Kidney capillary endothelial cell (primary cell): ENCODE measurements at places on chromosomes 16 and 17.

DNA sequence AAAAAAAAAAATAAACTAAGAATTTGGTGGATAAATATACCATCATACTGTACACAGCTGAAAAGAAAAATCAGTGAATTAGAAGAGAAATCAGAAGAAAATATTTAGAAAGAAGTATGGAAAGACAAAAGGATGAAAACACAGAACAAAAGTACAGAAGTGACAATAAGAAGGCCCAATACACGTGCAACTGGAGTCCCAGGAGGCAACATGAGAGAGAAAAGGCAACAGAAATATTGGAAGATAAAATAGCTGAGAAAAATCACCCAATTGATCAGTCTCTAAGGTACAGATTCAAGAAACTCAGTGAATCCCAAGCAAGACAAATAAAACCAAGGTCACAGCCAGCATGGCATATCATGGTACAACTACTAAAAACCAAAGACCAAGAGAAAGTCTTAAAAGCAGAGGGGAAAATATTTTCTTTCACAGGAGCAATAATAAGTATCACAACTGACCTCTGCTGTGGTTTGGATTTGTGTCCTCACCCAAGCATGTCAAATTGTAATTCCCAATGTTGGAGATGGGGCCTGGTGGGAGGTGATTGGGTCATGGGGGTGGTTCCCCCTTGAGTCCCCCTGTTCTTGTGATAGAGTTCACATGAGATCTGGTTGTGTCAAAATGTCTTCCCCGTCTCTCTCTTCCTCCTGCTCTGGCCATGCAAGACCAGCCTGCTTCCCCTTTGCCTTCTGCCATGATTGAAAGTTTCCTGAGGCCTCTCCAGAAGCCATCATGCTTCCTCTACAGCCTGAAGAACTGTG is 20.2 kb upstream of the ENGASE start:
- no peak for DNase-seq

- no peak for DNase-seq
Measured at GRCh38 chr17:68961214-68961882, 6.2 kb upstream of the ABCA8 start.

GRCh38 chr17:63445571-63445953 is 544 bp downstream of the CYB561 start:
- no peak for DNase-seq

DNA sequence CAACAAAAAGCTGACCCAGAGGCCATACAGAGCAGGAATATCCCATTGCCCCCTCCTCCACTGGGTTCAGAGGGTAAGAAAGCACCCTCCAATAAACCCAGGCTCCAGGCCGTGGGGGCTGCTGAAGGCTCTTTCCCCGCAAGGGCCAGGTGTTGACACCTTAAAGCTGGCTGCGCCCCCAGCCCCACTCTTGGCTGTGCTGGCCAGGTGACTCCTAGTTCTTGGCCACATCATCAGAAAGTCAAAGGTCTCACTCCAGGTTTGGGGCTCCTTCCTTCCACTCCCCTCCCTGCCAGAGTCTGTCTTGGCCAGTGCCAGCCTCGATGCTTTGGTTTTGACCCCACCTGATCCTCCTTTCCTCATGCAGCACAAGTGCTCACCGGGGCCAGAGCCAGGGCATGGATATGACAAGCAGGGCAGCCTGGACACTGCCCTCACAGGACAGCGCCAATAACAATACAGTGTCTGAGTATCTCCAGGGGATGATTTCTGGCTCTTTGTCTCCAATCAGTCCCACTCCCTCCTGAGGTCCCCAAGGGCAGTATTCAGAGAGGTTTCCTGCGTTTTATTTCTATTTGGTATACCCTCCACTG is 8.2 kb downstream of the SLC46A1 start:
- DNase-seq: no peak

DNA sequence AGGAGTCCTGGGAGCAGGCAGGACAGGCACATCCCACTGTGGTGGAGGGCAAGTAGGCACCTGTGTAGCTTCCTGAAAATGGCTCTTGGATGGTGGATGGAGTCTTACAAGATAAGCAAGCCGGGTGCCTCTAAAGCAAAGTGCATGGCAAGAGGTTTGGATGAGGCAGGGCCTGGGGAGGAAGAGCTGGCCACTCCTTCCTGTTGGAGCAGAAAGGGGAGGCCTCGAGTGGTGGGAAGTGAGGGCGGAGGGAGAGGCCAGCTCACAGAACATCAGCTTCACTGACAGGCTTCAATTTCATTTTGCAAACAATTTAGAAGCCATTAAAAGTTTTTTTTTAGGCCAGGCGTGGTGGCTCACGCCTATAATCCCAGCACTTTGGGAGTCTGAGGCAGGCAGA is 31.0 kb downstream of the CD300A start:
- no peak for DNase-seq

GRCh38 chr17:27523712-27524111 is 67.5 kb downstream of the KSR1 start:
- DNase-seq: no peak

- DNase-seq: no peak
Measured at GRCh38 chr16:82808036-82808435, 181.3 kb downstream of the CDH13 start.

- no peak for DNase-seq
Measured at GRCh38 chr17:77709594-77709993, 248.9 kb upstream of the TNRC6C start.

GRCh38 chr16:27500801-27501200 is 48.9 kb downstream of the GTF3C1 start:
- no peak for DNase-seq

DNA sequence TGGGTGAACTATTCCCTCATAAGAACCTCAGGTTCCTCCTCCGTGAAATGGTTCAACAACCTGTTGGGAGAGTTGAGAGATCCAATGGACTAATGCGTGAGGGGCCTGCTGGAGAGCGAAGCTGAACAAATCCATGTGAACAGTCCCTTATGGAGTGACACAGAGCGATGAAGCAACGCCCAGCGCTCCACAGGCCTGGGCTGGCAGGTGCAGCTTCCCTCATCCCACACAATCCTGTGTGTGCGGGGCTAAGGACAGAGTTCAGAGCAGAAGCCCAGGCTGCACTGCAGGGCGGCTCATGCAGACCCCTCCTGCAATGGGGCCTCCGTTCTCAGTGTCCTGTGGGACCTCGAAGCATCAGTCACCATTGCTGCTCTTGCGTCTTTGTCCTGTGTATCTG is 90.4 kb downstream of the KCNJ12 start:
- DNase-seq: no peak

DNA sequence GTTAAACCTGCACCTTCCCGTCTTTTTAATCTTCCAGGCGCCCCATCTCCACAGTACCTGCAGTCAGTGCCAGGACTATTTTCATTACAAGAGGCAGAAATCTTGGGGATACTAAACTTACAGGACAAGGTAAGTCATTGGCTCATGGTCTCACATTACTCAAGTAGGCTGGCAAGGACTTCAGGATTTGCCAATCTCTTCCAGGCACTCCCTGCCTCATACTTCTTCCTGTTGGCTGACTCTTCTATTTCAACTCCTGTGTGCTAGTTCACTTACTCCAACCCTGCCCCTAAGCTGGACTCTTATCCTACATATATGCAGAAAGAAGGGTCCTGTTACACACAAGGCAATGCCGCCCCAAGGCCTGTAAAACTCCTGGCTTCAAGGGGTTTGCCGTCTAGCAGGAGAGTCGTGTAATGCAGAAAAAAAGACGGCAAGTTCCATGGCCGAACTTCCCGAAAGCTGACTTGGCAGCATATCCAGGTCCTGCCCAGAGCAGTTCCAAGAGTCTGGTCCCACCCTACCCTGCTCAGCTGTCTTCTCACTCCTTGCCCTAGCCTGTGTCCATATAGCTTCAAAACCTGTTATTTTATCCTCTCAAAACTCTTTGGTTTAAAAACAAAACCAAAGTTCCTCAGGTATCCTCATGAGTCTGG is 14.8 kb downstream of the ERN1 start:
- no peak for DNase-seq

GRCh38 chr17:79407385-79407784 is 203.5 kb downstream of the RBFOX3 start:
- no peak for DNase-seq

DNA sequence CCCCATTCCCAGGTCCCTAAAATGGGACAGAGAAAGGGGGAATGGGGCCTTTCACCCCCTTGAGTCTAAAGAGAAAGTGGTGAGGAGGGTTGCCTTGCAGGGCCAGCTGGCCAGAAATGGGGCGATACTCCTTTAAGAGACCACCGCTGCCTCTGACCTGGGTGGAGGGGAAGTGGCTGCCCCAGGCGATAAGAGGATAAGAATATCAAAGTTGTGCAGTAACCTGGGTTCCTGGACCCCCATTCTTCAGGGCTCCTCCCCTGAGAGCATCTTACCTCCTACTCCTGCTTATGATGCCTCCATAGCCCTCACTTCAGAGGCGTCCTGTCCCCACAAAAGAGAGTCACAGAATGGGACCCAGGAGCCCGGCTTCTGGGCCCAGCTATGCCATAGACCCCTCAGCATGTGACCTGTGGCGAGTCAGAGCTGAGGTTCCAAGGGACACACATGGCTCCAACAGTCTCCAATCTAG is 5.2 kb upstream of the TSPOAP1 start:
- no peak for DNase-seq

GRCh38 chr16:11379420-11379819 is 34.2 kb downstream of the RMI2 start:
- peak; percentile 34 for DNase-seq

- no peak for DNase-seq
Measured at GRCh38 chr17:44777394-44778348, 18.9 kb downstream of the ADAM11 start.

DNA sequence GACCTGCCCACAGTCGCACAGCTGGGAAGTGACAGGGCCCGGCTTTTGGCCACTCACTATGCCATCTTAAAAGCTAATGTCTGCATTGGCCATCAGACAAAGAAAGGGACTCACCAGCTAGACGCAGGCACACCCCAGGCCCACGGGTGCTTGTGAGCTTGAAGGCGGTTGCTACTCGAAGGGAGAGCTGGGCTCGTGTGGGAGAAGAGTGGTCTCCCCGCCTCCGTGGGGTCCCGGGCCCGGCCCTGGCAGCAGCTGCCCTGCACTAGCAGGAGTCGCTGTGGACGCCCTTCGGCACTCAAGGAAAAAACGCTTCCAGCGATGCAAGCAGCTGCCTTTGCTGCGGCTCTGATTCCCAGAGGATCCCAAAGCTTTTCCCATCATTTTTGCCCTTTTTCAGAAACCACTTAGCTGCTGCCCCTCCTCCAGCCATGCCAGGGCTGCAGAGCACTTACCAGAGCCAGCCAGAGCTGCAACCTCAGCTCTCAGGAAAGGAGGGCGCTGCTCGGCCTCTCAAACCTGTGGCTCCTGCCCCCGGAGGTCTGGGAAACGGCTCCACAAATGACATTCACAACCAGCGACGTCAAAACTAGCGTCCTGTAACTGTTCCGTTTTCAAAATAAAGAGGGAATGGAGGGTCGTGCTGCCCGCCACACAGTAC is 12.3 kb downstream of the TRPV1 start:
- no peak for DNase-seq

- no peak for DNase-seq
Measured at GRCh38 chr16:69412287-69412686, 12.1 kb upstream of the CYB5B start.

GRCh38 chr16:53654946-53655345 is 48.7 kb downstream of the RPGRIP1L start:
- no peak for DNase-seq

DNA sequence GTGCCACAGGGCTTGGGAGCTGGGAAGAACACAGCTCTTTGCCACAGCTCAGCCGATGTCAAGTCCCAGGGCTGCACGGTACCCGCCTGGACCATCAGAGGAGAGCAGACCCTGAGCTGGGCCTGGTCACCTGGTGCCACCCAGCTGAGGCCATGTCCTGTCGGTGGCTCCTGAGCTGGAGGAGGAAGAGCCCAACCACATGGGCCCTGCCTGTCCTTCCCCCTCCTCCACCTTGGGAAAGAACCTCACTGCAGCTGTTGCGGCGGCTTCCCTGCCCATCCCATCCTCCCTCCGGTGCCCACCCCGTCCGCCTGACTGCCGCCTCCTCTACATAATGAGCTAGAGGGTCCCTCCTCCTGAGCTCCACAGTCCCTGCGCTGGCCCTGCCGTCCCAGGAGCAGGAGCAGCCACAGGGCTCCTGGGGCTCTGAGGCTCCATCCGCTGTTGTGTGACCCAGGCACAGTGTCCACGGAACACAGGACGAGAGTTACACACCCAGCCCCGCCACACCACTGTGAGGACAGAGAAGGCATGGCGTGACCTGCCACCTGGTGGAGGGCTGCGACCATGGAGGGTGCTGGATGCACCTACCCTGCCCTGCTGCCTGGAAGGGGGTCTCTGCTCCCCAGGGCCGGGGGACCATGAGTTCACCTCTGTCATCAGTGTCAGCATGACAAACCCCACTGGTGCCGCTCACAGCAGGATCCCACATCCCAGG is 21.4 kb upstream of the CHMP6 start:
- DNase-seq: no peak

DNA sequence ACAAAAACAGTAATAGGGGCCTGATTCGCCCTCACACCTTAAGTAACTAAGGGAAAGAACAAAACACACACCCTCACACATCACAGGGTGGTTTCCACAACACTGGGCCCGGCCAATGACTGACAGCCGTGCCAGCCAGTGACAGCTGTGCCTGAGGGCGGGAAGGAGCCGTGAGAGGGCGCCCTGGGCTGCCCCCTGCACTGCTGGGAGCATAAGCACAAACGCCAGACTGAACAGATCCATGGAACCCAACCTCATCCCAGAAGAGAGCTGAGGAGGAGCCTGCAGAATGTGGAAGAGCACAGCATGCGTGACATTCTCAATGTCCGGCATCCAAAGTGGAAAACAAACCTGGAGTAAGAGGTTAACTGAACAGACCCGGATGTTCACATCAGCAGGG is 16.0 kb downstream of the CSNK1D start:
- no peak for DNase-seq

DNA sequence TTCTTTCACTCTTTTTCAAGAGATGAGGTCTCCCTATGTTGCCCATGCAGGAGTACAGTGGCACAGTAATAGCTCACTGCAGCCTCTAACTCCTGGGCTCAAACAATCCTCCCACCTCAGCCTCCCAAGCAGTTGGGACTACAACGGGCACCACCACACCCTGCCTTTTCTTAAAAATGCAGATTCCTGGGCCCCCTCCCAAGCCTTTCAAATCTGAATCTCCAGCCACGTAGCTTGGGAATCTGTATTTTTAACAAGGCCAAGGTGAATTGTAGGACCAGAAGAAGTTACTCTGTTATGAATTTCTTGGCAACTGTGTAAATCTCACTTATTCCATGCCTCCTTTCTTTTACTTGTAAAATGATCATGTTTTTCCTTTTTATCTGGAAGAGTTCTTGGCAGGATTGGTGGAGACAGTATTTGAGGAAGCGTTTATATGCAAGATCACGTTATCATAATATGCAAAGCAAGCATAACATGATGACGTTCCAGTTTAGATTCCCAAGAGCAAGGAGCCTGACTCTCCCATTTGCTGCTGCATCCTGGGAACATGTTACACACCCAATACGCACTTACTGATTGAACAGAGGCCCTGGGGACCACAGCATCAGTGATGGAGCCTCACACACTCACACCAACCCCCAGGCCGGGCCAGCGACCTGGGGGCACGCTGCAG is 44.5 kb downstream of the LITAF start:
- DNase-seq: no peak
